ENCODE measurements at places on chromosomes 1 and 21.

- DNase-seq, result no peak
Measured at GRCh38 chr21:44400791-44401385, 47.5 kb downstream of the TRPM2 start.

DNA sequence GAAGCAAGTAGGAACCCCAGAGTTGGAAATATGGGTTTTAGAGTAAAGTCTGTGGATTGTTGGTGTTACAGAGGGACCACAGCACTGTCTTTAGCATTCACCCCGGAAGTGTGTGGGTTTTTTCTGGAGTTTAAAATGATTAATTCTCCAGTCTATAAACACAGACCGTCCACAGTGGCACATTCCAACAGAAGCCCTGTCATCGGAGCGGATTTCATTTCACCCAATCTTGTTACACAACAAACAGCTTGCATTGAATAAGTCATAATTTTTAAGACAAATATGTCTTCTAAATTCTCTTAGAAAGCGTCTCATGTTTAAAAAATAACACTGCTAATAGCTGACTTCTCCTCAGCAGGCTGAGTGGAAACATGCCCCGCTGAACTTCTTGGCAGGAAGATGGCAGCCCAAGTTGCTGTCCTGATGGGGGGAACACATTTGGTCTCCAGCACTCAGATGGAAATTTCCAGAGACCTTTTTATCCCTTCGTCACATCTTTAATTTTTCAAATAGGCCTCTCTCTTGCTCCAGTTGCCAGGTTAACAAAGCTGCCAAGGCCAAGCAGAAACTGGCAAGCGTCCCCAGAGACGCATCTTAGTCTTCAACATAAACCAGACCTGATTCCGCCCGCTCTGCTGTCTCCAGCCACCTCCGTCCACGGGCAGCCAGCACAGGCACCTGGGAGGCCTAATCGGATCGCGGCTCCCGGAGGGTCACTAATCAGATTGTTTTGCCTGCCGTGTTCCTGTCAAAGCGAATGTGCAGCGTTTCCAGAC, 28.8 kb upstream of the SLC19A1 start:
- DNase-seq, result no peak

DNA sequence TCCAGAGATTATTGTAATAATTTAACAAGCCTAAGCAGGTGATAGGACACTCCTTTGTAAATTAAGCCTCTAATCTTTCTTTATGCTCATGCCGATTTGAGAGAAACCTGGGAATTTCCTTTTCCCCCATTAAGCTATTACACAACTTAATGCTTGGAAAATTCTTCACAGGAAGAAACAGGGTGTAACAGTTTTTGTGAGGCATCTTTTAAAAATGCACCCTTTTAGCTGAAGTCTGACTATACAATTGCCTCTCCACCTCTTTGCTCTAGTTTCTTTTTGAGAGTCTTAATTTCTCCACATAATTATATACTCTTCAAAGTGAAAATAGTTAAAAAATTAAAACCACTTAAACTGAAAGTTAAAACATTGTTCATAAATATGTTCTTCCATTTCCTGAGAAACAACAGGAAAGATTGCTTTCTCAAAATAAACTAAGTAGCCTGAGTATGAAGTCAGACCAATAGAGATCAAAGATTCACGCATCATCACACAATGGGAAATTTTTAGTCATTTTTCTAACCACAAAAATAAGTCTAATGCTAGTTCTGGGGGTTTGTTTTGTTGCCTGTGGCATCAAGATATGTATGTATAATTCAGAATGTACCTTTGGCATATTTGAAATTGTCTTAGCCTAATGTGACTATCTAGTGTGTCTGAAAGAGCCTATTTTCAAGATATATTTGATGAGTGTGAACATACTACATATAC, 34.7 kb downstream of the LRRC8D start:
- DNase-seq, result no peak

DNA sequence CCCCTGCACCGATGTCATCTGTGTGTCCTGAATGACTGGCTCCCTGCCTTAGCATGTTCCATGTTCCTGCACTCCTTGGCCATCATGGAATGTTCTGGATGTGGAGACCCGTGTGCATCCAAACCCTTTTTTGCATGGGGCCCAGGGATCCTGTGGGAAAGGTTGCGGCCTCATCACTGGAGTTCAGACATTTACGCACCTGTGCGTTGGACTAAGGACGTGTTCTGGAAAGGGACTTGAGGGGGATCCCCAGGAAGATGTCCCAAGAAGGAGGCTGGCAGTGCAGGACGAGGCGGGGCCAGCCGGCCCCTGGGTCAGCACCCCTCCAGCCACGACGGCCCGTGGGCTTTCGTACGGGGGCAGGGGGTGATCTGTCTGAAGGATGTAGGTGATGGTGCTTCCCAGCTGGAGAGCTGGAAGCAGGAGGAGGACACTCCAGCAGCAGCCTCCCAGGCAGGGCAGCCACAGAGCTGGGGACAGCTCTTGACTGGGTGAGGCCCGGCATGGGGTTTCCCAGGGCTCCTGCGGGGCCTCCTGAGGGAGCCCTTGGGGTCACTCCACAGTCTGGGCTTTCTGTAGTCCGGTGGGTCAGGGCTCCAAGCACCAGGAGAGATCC, 67.2 kb downstream of the SCCPDH start:
- DNase-seq, result no peak

- DNase-seq, result no peak
Measured at GRCh38 chr1:182229451-182229850, 162.1 kb downstream of the GLUL start.

GRCh38 chr1:32273391-32274208, 18.3 kb upstream of the HDAC1 start:
- DNase-seq, result no peak

GRCh38 chr1:172112576-172112975, 271.3 kb downstream of the DNM3 start:
- no peak for DNase-seq

DNA sequence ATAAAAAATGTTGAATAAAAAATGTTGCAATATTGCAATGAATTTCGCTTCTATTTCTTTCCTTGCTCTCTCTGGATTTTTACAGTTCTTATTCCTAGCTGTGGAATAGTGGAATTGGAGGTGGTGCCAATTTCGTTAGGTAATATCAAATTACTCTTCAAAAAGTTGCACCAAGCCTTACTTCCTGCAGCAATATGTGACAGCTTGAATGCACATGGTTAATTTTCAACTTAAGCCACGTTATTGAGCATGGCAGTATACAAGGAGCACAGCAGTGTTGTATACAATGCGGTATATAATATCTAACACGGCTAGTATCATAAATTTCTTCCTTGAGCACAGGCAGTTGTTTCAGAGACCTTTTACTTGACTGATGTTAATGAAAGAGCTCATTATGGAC, 152.5 kb downstream of the NOS1AP start:
- no peak for DNase-seq

- no peak for DNase-seq
Measured at GRCh38 chr1:234573711-234574299, 36.2 kb downstream of the IRF2BP2 start.

DNA sequence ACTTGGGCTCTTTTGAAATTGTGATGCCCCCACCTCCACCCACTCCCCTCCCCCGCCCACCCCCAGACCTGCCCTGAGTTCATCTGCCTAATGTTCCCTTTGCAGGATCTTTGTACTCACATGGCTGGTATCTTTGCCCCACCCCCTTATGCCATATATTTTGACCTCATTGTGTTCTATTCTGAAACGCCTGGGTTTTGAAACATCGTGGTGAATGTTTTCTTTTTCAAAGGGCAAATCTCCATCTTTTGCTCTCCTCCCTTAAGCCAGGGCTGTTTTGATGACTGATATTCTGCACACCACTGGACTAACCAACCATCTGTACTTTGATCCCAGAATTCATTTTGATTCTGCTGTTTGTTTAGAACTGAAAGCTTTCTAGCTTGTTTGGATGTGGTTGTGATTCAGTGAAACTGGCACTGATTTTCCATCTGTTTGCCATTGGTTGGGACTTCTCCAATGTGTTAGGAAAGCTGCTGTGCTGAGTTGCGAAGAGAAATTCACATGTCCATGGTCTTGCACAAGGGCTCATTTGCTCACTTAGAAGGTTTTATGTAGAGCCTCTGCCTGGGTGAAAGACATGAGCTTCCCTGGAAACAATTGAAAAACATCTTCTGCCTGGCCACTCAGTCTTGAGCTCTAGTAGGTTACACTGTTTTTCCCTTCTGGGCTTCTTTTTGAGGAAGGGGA, 16.5 kb downstream of the SMAP2 start:
- DNase-seq, result no peak

- DNase-seq, result no peak
Measured at GRCh38 chr1:39395357-39395831, 96.0 kb upstream of the BMP8A start.

GRCh38 chr1:153617663-153618062, 1.5 kb upstream of the S100A14 start:
- DNase-seq, result no peak

GRCh38 chr1:23484253-23485001, 448 bp upstream of the ASAP3 start:
- DNase-seq, result peak; percentile 87

DNA sequence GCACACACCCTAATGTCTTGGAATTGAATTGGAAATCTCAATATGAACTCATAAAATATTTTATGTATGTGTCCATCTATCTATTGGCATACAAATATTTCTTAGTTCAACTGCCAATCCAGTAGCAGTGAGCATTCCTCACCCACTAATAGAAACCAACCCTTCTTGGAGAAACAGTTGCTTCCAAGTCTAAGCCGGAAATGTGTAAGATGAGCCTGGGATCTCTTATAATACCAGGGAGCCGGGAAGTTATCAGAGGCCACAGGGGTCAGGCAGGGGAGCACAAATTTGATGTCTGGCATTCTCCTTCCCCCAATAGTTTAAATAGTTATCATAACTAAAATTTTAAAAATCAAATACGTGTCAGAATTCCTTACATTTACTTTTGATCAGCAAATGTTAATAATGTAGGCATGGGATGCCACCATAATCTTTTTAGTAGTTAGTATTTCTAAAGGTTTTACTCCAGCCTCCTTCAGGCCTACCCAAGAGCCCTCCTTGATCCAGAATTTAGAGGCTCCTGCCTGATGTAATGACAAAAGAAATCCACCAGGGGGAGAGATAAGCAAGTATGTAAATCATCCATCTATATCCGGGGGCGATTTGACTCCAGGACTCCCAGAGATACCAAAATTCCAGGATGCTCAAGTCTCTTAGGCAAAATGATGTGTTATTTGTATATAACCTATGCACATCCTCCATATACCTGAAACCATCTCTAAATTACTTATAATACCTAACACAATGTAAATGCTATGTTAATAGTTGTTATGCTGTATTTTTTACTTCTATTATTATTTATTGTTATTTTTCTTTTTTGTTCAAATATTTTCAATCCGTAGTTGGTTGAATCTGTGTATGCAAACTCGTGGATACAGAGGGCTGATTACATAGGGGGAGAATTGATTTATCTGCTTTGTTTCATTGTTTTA, 218.7 kb upstream of the COA6 start:
- peak; percentile 23 for DNase-seq

DNA sequence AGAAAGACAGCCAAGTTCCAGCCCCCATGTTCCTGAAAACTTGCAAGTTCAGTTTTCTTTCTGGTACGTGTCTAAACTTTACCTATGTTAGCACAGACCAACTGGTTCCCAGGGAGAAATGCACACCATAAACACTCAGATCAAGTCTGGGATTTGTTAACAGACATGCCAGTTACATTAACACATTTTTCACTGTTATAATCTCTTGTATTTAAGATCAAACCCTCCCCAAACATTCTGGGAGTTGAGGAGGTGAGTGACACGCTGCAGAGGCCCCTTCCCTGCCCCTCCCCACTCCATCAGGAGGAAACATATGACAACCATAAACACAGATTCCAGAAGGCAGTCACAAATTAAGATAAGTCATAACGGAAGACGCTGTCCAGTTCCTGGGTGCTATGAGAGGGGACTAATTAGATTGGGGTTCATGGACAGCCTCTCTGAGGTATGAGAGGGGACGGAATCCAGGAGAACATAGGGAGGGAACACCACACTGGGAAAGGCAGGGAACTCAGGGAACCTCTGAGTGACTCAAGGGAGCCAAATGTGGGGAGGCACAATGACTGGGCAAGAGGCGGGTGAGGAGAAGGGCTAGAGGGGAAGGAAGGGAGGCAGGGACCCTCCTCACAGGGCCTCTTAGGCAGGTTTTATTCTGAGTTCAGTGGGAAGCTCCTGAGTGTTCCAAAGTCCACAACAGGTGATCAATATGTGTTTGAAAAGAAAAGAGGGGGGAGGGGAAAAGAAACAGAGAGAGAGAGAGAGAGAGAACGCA, 25.0 kb downstream of the DUSP10 start:
- no peak for DNase-seq

- DNase-seq, result no peak
Measured at GRCh38 chr1:67726224-67726623, 41.2 kb downstream of the GADD45A start.

DNA sequence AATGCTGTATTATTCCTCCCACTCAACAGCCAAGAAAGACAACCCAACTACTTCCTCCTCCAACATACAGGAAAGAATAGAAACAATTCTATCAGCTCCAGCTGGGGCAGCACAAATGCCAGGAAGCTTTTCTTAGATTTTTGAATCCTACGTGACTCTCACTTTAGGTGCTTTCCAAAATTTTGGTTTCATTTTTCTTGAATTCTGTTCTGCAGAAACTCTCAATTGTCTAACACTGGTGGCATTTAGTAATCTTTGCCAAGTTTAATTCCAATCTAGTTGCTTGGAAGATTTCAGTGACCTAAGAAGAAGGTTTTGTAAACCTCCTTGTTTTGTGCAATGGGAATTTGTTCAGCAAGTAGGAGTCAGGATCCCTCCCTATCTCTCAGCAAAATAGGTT, 37.1 kb upstream of the DOCK7 start:
- DNase-seq, result no peak

GRCh38 chr21:31135531-31136184, 97.4 kb upstream of the KRTAP19-8 start:
- DNase-seq, result no peak

Measured in GM12892 (cell line).